Progenitor cell of endocrine pancreas (in vitro differentiated cells): ENCODE measurements at places on chromosomes 4 and X. TPM values are rescaled to one million over a fixed set of nuclear protein-coding genes. Genes with fewer than 3 reads are reported as not detected.

The BRS3 gene
- 0.10 TPM in 1 of 2 replicates, not detected in the other for total RNA-seq

The CYP2U1 gene
- 5.2 and 6.1 TPM in 2 replicates for total RNA-seq

DNA sequence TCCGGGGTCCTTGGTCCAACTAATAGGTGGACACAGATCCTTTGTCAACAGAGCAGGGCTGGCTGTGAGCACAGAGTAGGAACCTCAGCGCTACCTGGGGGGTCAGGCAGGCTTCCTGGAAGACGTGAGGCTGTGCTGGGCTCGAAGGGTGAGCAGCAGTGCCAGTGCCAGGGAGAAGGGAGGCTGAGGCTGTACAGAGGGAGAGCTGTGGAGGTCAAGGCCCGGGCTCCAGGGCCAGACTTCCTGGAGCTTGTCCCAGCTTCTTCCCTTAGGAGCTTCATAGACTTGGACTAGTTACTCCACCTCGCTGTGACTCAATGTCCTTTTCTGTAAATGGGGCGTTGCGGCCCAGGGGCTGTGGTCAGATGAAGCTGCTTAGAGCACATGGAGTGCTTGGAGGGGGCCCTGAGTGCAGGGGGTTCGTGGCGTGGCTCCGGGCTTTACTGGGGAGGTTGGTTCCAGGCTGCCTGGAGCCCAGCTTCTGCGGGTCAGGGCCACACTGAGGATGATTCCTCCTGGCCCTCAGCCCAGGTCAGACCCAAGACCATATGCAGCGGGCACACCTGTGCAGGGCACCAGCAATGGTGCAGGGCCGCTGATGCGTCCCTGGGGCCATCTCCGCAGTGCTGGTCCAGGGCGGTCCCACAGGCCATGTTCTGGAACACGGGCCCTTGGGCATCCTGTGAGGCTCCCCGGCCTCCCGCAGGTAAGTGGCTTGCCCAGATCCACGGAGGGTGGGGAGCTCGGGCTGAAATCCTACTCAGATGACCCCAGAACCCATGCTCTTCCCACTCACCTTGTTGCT lies 98.1 kb downstream of the DCTD start:
- no peak for DNase-seq

DNA sequence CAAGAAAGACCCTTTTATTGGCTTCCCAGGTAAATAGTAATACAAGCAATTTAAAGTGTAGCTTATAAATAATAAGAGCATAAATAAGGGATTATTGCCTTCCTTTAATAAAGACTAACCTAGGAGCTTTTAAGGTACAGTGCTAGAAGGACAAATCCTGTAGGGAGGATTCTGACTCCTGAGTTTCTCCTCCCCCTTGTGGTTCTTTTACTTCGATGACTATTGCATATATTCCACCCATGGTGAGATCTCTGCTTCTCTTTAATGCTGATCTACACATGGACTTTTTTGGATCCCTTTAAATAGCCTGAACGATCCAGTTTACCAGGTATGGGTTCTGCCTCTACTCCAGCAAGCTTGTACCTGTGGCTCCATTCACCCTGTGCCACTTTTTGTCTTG lies 2.5 kb downstream of the GALNT7 start:
- no peak for DNase-seq

- no peak for DNase-seq
Observed at GRCh38 chrX:150405006-150405405, 41.9 kb downstream of the MAMLD1 start.

GRCh38 chr4:26055855-26056254 lies 141.8 kb downstream of the SMIM20 start:
- DNase-seq, result no peak

DNA sequence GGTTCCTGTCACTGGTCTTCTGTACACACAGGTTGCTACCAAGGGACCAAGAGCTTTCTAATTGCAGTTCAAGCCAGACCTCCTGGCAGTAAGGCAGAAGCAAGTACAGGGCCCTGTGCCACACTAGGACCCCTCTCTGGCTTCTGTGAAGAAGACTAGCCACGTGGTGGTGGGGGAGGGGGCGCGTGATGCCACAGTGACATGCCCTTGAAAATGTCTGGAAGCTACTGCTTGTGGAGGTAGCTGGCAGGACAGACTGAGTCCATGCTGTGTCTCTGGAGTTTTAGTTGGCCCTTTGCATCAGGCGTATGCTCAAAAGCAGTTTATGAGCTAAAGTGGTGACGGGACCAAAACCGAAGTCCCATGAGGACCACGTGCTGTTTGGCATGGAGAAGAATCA lies 50.9 kb downstream of the RTL5 start:
- no peak for DNase-seq

DNA sequence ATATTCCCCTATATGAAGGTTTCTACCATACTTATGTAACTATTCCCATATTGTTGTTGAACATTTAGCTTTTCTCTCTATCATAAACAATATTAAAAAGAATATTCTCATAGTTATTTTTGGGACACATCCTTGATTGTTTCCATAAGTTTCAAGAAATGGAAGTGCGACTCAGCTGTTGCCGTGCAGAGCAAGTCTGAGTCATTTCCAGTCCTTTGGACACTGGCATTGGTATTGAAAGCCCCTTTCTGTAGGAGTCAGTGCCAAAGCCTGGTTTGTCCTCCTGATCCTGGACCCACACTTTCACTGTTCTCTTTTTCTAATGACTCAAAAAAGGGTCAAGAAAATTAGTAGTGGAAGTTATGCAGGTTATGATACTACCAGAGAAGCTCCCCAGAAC lies 108.3 kb upstream of the DIAPH2 start:
- DNase-seq, result no peak

GRCh38 chr4:80343887-80344286 lies 8.4 kb downstream of the CFAP299 start:
- DNase-seq, result no peak
